ENCODE measurements at places on chromosomes 16 and 17.

DNA sequence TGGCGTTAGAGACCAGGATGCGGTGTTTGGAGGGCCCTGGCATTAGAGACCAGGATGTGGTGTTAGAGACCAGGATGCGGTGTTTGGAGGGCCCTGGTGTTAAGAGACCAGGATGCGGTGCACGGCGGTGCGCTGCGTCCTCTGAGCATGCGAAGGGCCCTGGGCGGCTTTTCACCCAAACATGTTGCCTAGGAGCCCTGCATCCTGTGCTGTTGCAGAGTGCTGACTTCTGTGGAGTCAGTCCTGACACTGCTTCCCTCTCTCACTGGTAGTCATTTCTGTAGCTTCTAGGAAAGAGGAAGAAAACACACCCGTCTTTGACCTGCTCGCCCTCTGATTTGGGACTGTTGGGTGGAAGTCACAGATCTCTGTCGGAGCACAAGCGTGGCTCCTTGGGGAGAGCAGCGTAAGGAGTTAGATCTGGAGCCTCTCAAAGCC is 141.2 kb downstream of the LAT start:
- DNase-seq: no peak

DNA sequence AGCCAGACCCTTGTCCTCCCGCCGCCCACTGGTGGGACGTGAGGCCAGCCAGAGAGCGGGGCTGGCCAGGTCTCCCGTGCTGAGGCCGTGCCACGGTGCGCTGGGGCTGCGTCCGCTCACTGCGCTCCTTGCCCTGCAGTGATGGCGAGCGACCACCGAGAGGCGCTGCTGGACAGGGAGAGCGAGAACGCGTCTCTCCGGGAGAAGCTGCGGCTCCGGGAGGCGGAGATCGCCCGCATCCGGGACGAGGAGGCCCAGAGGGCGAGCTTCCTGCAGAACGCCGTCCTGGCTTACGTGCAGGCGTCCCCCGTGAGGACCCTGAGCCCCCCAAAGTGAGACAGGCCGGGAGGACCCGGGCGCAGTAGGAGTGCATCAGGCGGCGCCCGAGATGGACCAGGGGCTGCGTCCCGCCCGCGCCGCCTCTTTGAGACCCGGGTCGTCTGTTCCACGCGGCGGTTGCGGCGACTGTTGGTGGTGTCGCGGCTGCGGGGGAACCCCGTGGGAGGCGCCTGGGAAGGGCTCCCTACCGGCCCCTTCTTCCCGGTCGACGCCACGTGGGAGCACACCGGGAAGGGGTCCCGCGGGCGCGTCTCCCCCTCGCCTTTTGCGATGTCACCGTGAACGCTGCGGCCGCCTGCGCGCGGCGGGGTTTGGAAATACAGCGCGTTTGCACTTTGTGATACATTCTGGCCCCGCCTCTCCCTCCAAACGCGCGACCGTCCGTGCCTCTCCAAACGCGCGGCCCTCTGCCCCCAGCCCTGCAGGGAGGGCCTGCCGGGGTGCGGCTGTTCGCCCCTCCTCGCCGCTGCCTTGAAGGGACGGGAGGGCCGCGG is 792 bp upstream of the RAC3 start:
- peak; percentile 91 for DNase-seq

DNA sequence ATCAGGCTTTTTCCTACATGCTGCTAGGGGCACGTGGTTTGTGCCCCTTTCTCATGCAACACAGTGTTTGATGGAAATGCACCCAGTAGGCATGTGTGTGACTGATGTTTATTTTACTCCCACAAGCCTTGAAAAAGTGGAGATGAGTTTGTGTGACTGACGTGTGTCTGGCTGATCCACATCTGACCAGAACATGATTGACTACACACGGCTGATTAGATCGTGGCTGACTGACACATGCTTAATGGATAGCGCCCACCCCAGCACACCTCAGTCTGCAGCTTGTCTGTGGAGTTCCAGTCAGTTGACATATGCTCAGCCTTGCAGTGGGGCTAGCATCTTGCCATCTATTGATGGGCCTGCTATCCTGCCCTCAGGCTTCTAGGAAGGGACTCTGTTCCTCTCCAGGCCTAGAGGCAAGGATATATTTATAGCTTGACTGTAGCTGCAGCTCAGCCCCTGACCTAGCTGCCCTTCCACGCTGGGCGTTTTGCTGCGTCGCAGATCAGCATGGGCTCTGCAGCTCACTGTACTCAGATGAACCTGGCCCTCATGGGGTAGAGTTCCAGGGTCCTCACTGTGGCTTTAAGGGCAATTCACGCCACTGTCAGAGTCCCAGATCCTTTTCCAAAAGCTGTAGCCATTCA is 112.3 kb downstream of the HS3ST2 start:
- DNase-seq: no peak

DNA sequence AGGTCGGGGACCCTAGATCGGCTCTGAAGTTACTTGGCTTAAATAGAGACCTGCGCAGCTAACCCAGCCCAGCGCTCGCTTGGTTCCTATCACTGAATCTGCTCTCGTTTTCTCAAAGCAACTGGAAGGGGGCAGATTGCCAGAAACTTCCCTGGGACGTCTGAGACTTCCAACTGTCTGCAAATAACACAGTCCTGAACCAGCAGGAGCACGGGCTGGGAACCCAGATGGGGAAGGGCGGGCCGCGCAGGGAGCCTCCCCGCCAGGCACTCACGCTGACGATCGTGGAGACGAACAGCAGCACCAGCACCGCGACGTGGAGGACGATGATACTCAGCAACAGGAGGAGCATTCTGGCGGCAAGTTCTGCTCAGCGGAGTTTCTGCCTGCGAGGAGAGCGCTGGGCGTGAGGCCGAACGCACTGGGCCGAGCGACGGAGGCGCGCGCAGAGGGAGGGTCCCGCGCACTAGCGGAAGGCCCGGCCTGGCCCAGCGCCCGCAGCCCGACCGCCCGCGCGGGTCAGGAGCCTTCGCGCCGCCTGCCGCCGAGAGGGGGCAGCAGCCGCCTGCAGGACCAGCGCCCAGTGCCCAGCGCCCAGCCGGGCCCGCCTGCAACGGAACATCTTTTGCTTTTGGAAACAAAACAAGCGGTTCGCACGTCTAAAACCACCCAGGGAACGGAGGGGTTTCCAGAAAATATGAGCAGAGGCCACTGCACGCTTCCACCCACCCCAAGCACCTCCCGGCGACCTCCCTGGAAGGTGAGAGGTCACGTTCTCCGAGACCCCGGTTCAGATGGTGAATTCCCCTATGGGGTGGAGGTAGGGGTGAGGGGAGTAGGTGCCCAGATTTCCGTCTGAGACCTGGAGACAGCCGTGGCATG is 4.5 kb downstream of the PMP22 start:
- DNase-seq: peak; percentile 84

DNA sequence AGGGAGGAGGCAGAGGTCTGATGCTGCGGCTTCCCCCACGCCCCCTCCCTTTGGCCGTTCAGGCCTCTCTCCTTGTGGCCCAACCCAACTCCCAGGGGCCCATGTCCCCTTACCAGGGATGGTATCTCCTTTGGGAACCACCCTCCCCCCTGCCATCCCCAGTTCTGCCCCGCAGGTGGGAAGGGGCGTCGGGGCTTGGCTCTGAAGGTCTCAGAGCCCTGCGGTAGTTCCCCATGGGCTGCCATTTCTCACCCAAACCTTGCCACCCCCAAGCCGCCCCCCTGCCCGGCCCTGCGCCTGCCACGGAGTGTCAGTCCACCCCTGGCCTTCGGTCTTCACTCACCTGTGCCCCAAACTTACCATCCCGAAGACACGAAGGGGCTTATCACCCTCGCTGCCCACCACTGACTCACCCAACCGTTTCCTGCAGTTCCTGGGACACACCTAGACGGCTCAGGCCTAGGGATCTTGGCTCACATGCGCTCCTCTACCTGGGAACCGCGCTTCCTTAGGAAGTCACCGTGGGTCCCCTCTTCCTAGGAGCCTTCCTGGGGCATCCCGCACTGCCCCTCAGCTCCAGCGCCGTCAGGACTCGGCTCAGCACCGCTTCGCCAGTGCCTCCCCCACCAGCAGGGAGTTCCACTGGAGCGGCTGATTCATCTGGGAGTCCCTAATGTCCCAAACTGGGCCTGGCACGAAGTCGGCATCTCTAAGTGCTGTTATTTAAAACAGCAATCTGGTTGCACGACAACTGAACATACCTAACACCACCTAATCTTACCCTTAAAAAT is 1.1 kb upstream of the DOC2A start:
- no peak for DNase-seq

DNA sequence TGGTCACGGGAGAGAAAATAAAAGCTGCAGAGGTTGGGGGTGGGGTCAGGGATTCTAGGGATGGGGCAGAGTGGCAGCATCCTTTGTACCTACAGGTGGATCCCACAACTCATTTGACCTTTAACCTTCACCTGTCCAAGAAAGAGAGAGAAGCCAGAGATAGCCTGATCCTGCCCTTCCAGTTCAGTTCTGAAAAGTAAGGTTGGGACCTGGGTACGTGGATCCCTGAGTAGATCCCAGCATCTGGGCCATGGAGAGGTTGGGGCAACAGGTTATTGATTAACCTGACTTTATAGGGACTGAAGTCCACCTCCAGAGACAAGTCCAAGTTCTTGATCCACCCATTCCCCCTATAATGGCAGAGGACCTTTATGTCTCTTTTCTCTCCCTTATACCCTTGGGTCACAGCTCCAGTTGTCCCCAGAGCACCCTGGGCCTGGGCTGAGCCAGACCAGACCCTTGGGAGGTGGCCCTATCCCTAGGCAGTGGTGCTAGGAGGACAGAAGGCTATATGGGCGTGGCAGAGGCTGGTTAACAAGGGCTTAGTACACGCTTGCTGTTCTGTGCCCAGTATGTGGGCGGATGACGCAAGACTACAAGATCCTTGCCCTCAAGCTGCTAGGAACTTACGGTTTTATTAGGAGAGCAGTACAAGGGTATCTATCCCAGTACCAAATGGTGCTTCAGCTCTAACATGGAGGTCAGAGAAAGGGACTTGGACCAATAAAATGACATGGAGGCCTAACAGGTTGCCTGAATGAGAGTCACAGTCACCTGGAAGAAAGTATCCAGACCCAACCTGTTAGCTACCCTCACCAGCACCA is 3.3 kb downstream of the CLDN7 start:
- DNase-seq: no peak

- DNase-seq: peak; percentile 96
Observed at GRCh38 chr16:28491970-28492474, at the start of gene CLN3. Gene CLN3, minus strand, starts transcription at chr16:28492074. Its CDS starts 315 bp downstream, at chr16:28491759.

DNA sequence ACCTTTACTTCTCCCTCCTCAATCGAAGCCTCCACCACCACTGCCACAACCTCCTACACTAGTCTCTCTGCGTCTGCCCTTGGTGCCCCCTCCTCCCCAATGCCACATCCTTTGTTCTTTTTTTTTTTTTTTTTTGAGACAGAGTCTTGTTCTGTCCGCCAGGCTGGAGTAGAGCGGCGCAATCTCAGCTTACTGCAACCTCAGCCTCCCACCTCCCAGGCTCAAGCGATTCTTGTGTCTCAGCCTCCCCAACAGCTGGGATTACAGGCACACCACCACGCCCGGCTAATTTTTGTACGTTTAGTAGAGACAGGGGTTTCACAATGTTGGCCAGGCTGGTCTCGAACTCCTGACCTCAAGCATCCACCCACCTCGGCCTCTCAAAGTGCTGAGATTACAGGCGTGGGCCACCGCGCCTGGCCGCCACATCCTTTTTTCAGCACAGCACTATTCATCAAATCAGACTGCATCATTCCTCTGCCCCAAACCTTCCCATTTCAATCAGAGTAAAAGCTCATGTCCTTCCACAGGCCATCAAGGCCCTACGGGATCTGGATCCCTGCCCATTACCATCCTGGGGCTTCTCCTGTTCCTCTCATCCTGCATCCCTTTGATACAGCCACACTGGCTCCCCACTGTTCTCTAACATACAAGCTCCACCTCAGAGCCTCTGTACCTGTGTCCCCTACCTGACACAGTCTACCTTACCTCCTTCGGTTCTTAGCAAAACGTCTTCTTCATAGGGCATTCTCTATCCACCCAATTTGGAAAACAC is 2.0 kb downstream of the KLHL11 start:
- DNase-seq: peak; percentile 67

DNA sequence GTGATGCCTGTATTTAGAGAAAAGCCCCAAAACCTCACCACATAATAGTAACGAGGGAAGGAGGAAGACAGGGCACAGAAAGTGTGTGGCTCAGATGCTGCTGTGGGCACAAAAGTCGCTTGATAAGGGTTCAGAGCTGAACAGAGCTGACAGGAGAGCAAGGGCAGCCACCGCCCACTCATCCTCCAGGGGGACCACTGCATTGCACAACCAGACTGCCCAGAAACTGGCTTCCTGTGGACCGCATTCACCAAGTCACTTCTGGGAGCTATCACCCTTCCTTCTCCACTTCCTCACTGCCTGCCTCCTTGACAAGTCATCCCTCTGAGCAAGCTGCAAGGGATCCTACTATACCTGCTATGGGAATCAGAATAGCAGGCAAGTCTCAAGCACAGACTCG is 512.4 kb upstream of the CDH11 start:
- DNase-seq: no peak

GRCh38 chr16:31063843-31064611 is 10.0 kb downstream of the ZNF668 start:
- no peak for DNase-seq

- no peak for DNase-seq
Observed at GRCh38 chr17:65020284-65020683, 36.3 kb downstream of the GNA13 start.

- no peak for DNase-seq
Observed at GRCh38 chr16:15452246-15452855, 18.0 kb downstream of the BMERB1 start.

DNA sequence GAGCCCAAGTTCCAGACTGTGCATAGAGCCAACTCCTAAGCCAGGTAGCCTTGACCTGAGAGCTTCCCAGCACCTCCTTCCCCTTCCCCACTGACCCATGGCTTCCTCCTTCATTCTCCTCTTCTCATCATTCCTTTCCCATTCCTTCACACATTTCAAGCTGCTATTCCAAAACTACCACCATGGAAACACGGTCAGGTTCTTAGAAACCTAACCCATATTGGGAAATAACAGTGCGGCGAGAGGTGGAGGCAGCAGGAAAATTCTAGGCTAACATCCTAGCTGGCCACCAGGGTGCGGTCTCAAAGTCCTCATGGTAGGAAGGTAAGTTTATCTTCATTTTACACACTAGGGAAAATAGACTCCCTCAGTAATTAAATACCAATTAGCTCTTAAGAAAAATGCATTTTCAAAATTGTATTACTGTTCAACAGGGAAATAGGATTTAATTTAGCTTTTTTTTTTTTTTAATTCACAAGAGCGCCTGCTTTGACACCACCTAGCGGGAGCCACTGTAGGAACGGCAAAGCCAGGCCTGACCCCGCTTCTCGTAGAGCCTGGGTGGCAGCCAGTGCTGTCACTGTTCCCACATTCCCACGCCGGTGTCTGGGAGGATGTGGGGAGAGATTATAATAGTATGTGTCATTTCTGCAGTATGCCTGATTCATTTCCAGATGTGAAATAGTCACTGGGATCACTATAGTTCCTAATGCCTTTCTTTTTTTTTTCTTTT is 14.0 kb upstream of the SPHK1 start:
- DNase-seq: no peak

DNA sequence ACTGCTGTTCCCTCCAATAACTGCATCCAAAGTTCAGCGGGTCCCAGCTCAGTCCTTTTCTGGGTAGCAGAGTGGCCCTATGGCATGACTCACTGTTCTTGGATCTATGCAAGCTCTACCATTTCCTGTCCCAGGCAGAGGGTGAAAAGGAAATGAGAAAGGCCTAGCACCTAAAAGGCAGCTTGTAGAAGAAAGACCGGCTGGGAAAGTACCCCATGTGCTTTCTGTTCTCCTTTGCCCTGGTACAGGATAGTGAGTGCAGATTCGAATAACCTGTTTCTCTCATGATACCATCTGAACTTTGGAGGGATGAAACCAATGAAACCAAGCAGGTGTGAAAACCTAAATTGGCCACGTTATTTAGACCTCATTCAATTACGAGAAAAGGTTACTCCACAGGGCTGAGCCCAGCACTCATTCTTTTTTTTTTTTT is 12.7 kb upstream of the HASPIN start:
- DNase-seq: peak; percentile 75
